ENCODE measurements at places on chromosomes 16 and 17.

- DNase-seq = no peak
Observed at GRCh38 chr17:16037636-16038035, 38.0 kb downstream of the TTC19 start.

DNA sequence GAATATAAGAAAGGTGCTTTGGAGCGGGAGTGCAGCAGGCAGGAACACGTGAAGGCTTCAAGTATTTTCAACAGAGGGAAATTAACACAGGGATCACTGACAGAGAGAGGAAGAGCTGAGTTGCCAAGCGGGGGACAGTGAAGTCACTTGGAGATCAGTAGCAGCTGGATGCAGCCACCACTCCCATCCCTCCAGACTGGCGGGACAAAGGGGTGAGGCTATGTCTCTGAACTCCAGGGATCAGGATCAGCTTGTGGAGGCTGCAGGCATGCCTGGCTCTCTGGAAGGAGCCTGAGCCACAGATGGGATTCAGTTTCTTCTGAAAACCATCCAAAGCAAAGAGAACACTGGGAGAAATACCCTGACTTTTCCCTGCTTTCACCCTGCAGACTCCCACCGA lies 113.7 kb upstream of the IRX3 start:
- DNase-seq = no peak

DNA sequence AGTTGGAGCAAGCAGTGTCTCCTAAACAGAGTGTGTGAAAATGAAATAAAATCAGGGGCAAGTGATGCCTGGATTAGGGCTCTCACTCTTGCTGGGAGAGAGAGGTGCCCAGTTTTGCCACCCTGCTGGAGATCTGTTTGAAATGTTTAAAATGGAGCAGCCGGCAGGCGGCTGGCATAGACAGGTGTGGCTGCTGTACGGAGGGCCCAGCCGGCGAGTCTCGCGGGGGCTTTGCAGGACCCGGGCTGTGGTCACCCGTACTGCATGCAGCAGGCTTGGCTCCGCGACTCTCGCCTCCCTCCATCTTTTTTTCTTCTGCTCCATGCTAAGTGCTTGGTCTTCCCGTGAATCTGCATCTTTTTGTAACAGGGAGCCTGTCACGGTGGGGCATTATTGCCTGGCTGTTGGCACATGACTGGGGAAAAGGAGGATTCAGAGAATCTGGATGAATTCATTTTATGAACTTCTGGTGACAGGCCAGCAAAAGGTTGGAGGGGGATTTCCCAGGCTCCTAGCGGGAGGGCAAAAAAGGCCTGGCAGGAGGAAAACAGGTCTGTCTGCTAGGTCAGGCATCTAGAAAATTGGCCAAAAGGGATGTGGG lies 1.8 kb downstream of the ZNRF1 start:
- DNase-seq = no peak

DNA sequence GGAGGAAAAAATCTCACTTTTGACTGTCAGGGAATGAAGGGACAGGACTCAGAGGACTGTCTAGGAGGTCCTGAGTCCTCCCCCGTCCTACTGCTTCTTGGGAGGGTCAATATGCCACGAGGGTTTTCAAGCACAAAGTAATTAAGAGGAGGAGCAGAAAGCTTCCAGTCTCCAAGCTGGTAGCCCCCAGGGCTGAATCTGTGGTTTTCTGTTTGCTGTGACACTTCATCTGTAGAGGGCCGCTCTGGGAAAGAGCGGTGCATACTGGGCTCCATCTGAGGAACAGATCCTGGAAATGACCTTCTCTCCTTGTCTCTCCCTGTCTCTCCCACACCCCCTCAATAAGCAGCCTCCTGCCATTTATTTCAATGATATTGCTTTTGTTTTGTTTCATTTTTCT lies 180.1 kb upstream of the SDK2 start:
- no peak for DNase-seq

DNA sequence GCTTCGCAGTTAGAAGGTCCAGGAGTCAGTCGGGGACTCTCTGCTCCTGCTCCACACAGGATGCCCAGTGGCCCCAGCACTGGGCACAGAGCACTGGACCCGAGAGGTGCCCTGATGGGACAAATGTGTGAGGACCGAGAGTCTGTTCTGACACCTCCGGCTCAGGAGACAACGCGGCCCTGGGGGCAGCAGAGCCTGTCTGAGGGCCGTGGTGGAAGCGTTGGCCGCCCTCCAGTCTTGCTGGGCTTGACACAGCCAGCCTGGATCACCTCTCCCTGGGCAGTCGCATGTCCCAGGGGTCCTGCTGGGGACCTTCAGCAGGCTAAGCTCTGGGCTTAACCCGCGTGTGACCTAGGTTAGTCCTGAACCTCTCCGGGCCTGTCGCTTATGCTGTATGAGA lies 23.1 kb downstream of the LGALS9 start:
- DNase-seq = no peak

DNA sequence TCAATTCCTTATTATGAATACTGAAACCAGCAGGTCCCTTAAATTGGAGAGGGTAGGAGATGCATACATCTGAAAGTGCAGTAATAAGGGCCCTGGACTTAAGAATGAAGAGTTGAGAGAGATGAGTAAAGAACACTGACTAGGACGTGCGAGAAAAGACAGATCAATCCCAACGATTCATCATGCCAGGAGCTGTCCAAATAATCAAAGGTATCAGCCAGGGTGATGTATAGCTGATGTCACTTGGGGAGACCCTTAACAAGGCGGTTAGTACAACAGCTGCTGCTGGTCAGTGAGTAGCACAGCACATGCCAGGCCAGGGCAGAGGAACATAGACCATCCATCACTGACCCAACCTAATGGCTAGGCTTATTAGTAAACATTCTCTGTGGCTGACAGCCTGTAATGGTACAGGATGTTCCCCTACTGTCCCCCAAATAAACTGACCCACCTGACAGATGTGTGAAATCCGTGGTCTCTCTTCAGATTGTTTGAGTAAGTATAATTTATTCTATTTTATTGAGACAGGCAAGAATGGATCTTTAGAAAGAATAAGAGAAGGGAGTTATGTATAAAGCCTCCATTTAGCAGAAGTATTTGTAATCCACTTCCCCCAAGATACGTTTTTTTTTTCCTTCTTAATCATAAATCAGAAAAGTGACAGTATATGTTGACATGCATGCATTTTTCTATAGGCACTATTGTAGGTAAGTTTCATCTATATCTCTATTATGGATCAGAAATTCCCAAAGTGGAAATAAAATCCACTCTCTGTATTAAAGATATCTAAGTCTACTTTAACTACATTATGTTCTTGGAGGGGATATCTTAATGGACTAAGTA lies 118.4 kb downstream of the SNX11 start:
- DNase-seq = no peak

DNA sequence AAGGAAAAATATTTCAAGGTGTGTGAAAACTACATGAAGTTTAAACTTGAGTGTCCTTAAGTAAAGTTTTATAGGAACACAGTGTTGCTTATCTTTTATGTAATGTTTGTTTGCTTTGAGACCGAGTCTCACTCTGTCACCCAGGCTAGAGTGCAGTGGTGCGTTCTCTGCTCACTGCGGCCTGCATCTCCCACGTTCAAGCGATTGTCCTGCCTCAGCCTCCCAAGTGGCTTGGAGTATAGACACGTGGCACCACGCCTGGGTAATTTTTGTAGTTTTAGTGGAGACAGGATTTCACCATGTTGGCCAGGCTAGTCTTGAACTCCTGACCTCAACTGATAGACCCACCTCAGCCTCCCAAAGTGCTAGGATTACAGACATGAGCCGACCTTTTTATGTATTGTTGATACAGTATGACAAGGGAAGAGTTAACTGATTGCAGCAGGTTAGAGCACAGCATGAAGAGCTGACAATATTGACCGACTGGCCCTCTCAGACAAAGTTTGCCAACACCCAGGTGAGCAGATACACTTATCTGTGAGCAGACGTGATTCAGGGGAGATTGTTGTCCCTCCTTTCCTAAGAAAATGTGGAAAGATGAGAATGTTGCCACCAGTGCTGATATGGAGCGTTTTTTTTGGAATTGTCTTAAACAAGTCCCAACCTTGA lies 373.7 kb downstream of the WWOX start:
- no peak for DNase-seq

- no peak for DNase-seq
Observed at GRCh38 chr16:81164481-81164880, 68.3 kb upstream of the GCSH start.

- DNase-seq = no peak
Observed at GRCh38 chr16:3009568-3010390, 2.9 kb upstream of the CLDN9 start.

GRCh38 chr17:45380991-45381390 lies 51.7 kb downstream of the ARHGAP27 start:
- DNase-seq = no peak

- no peak for DNase-seq
Observed at GRCh38 chr16:657487-657886, 8.3 kb downstream of the WDR90 start.

- no peak for DNase-seq
Observed at GRCh38 chr16:35174016-35174415, 1714.6 kb downstream of the TP53TG3F start.

- DNase-seq = no peak
Observed at GRCh38 chr17:43418441-43419374, 19.9 kb downstream of the ARL4D start.

DNA sequence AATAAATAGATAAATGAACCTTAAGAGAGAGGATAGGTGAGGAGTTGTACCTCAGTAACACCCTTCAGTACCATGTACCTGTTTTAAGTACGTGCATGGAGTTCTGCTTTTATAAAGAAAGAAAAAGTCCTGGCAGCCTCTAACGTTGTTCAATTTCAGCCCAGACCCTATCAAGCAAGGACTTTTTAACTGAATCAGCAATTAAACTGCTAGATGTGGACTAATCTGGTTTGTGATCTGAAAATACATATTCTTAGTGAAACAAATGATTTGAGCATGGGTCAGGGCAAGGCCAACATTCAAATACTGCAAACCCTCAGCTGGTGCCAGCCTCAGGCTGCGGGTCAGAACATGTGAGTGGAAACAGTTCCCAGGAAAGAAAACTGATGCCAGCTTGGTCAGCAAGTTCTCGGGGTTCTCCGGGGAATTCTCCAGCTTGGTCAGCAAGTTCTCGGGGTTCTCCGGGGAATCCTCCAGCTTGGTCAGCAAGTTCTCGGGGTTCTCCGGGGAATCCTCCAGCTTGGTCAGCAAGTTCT lies 84.5 kb downstream of the MRM3 start:
- DNase-seq = no peak

- no peak for DNase-seq
Observed at GRCh38 chr17:43636426-43636825, 25.3 kb downstream of the MEOX1 start.

- no peak for DNase-seq
Observed at GRCh38 chr17:58611331-58611730, 80.5 kb downstream of the TEX14 start.

DNA sequence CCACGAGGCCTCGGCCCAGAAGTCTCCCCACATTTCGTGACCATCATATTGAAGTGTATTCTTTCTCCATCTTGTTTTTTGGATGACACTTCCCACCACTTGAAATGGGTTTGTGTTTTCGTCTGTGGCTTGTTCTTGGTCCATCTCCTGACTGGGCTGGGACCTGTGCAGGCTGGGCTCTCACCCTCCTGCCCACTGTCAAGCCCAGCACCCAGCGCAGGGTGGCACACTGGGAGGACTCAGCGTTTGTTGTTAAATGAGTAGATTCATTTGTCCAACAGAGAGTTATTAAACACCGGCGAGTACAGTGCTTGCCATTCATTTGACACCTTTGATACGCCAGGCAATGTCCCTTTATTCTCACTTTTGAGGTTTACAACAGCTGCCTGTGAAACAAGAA lies 22.6 kb downstream of the NT5M start:
- DNase-seq = no peak

- no peak for DNase-seq
Observed at GRCh38 chr16:1887711-1888354, 15.9 kb upstream of the MEIOB start.

DNA sequence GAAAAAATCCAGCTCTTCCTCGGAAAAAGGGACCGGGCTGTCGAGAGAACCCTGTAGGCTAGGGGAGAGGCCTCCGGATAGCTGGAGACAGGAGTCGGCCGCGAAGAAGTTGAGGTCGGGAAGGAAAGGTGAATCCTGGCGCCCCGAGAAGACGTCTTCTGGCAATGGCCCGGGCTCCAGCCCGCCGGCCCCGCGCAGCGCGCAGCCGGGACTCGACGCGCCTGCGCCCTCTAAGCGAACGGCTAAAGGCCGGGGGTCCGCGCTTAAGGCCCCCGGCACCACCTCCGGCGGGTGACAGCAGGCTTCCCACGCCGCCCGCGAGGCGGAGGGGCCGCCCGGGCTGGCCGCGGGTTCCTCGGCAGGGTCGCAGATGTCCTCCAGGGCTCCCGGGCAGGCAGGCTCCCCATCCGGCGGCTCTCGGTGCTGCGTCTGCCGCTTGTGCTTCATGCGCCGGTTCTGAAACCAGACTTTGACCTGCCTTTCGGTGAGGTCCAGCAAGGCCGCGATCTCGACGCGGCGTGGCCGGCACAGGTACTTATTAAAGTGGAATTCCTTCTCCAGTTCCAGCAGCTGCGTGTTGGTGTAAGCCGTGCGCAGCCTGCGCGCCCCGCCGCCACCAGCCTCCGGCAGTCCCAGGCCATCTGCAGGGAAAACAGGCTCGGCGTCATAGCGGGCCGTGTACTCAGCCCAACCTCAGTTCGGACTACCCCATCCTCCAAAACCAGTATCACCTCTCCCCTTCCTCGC lies 1.6 kb downstream of the HOXB2 start:
- peak; percentile 79 for DNase-seq

GRCh38 chr17:72142614-72143013 lies 21.8 kb downstream of the SOX9 start:
- DNase-seq = no peak

GRCh38 chr16:87864331-87864989 lies 4.8 kb downstream of the SLC7A5 start:
- DNase-seq = no peak

- no peak for DNase-seq
Observed at GRCh38 chr17:2335726-2336214, 487 bp downstream of the TSR1 start.

DNA sequence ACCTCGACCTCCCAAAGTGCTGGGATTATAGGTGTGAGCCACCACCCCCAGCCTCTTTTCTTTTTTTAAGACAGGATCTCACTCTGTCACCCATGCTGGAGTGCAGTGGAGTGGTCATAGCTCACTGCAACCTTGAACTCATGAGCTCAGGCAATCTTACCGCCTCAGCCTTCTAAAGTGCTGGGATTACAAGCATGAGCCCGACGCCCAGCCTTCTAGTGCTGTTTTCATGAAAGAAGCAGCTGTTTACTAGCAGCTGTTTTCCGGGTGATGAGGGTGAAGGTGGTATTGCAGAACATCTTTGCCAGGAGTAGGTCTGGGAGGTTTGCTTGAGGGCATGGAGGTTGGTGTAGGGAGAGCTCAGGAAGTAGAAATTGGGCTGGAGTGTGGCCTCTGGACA lies 2.0 kb downstream of the ADCY7 start:
- no peak for DNase-seq

GRCh38 chr16:727291-727977 lies 528 bp downstream of the HAGHL start:
- DNase-seq = no peak

Measured in right forelimb (tissue), 1 donor.